Tongue (tissue), 3 donors: ENCODE measurements at places on chromosomes 1 and 21. TPM values are rescaled to one million over a fixed set of nuclear protein-coding genes. Genes with fewer than 3 reads are reported as not detected.

Gene HTR6
- total RNA-seq = not detected

Gene TTC22
- 8.7 TPM for total RNA-seq

Gene COL9A2
- 6.5 TPM for total RNA-seq

Gene FCRLB
- total RNA-seq = 1.0 TPM

Gene ZNF697
- 15.0 TPM for total RNA-seq

Gene KRTAP13-2
- total RNA-seq = not detected

Gene ATP1A2
- 144 TPM for total RNA-seq

Gene APOBEC4
- not detected for total RNA-seq

Gene PDZK1
- not detected for total RNA-seq
